Spinal cord (tissue), 10 donors: ENCODE measurements at places on chromosomes 4 and X. TPM values are rescaled to one million over a fixed set of nuclear protein-coding genes. Genes with fewer than 3 reads are reported as not detected.

ITIH6 gene
- polyA plus RNA-seq = 0.09 TPM

SORCS2 gene
- polyA plus RNA-seq = 23.5 TPM

OTC gene
- 0.21 TPM for polyA plus RNA-seq

FOXP3 gene
- polyA plus RNA-seq = 1.2 TPM

NLGN3 gene
- 148 TPM for polyA plus RNA-seq

CCDC110 gene
- polyA plus RNA-seq = 2.0 TPM

PAGE2B gene
- not detected for polyA plus RNA-seq

MAGEA2B gene
- polyA plus RNA-seq = not detected

HTRA3 gene
- 12.2 TPM for polyA plus RNA-seq

PDCL2 gene
- not detected for polyA plus RNA-seq

CT83 gene
- not detected for polyA plus RNA-seq

DNA sequence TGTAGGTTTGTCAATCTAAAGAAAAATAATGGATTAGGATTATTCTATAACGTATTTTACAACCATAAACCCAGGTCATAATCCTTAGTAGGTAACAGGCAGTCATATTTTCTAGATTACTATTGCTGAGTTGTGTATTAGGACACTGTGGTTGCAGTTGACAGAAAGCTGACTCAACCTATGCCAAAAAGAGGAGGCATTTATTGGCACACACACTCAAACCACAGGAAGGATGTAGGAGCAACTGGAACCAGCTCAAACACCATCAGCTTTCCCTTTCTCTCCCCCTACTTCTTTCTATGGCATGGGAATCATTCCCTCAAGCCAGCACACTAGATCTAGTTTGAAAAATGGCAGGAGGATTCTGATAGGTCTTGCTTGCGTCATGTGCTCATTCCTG, 136.4 kb upstream of the FAM9C start:
- DNase-seq = no peak

- no peak for DNase-seq
Measured at GRCh38 chrX:13899607-13900006, 82.7 kb upstream of the GPM6B start.

- no peak for DNase-seq
Measured at GRCh38 chr4:106594291-106594952, 225.8 kb upstream of the GIMD1 start.

GRCh38 chrX:54695816-54696487, 102.1 kb downstream of the ITIH6 start:
- DNase-seq = no peak

DNA sequence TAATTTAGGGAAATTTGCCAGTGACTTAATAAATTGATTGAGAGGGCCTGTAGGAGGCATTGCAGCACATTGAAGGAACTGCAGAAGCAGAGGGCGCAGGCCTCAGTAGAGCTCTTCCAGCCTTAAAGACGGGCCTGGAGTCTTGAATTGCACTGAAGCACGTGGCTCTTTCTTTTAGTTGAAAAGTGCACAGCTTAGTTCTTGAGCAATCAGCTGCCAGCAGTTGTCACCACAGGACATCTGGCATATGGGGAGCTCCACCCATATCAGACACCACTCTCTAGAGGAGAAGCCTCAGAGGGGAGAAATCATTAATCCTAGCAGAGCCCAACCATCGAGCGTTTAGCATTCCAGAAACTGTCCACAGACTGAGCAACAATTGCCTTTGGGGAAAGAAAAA, 16.0 kb upstream of the FGF16 start:
- no peak for DNase-seq

- no peak for DNase-seq
Measured at GRCh38 chr4:180618396-180618795, 1624.8 kb upstream of the TENM3 start.

DNA sequence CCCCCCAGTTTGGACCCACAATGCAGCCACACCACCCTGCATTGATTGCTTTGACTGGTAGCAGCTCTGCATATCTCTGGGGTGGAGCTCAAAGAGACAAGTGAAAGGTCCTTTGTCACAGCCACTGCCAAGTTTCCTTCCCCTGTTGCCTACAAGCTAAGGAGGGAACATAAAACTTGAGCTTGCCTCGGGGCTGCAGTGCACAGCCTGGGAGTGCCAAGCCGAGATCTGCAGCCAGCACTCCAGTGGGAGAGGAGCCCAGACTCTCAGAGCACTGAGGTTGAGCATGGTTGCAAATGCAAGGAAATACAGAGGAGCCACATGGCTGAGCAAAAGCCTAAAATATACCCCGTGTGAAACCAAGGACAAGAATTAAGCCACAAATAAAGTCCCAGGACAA, 142.2 kb downstream of the DKK2 start:
- DNase-seq = peak; percentile 2

GRCh38 chr4:102807345-102807744, 20.0 kb downstream of the UBE2D3 start:
- DNase-seq = no peak

GRCh38 chr4:41074215-41074614, 140.1 kb downstream of the APBB2 start:
- DNase-seq = no peak

GRCh38 chr4:76292730-76293129, 13.8 kb upstream of the STBD1 start:
- DNase-seq = no peak

- peak; percentile 52 for DNase-seq
Measured at GRCh38 chr4:22573198-22573597, 57.3 kb upstream of the ADGRA3 start.

GRCh38 chrX:47662144-47662657, 3.2 kb upstream of the UXT start:
- DNase-seq = no peak

DNA sequence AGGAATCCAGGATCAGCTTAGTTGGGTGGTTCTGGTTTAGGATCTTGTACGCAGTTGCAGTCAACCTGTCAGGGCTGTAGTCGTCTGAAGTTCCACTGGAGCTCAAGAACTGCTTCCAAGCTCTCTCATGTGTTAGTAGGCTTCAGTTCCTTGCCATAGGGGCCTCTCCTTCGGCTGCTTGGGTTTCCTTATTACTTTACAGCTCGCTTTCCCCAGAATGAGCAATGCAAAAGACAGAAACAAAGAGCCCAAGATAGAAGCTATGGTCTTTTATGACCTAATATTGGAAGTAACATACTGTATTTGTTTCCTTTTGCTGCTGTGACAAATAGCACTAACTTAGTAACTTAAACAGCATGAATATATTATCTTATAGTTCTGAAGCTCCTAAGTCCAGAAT, 51.7 kb downstream of the TIGD2 start:
- DNase-seq = no peak

DNA sequence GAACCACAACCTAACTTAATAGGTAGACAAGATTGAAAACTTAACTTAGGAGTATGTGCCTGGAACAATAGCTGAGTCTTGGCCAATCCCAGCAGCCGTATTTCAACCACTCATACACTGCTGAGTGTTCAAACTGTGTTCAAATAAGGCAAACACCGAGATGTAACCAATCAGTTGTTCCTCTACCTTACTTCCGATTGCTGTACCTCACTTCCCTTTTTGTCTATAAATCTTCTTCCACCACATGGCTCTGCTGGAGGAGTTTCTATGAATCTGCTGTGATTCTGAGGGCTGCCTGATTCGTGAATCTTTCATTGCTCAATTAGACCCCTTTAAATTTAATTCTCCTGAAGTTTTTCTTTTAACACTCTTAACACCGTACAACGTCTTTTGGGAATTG, 108.0 kb downstream of the ANAPC4 start:
- no peak for DNase-seq

DNA sequence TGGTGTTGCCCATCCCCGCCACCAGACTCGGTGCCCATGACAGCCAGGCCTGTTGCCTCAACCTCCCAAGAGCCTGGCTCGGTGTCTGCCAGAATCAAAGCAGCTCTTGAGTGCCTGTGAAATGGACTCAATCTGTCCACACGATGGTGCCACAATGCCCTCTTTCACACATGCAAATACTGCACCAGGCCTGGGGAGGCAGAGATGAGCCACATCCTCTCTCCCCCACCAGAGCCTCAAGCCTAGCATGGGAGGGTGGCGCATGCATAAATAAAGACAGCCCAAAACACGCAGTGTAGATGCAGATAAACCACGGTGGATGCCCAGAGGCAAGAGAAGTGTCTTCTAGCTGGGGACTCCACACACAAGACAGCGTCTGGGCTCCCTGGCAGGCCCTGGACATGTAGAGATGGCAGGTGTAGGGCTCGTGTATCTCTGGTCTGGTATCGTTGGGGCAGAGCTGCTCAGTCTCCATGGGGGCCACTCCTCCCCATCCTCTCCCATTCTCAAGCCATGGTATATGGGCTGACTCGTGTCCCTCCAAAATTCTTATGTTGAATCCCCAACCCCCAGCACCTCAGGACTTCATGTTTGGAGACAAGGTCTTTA, 65.6 kb downstream of the JAKMIP1 start:
- no peak for DNase-seq

- DNase-seq = no peak
Measured at GRCh38 chr4:137960371-137961050, 281.6 kb downstream of the SLC7A11 start.

DNA sequence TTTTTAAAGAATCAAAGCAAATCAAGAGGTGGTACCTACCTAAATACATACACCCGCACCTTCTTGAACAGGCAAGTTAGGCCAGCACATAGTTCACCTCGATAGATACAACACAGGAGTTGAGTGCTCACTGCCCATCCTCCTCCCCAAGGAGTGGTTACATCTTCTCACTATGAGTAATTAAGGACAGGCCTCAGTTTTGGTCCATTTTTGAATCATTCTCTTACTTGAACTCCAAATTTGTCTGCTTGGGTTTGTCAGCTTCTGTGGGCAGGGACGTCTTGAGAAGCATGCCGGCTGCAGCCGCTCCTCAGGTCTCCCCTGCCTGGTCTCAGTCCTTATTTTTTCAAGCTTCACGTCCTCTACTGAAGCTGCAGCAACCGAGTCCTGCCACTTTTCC, 190.6 kb upstream of the RBPJ start:
- no peak for DNase-seq

GRCh38 chr4:124432500-124432899, 280.0 kb downstream of the ANKRD50 start:
- DNase-seq = no peak

GRCh38 chr4:89836031-89836745, 773 bp downstream of the SNCA start:
- peak; percentile 7 for DNase-seq

DNA sequence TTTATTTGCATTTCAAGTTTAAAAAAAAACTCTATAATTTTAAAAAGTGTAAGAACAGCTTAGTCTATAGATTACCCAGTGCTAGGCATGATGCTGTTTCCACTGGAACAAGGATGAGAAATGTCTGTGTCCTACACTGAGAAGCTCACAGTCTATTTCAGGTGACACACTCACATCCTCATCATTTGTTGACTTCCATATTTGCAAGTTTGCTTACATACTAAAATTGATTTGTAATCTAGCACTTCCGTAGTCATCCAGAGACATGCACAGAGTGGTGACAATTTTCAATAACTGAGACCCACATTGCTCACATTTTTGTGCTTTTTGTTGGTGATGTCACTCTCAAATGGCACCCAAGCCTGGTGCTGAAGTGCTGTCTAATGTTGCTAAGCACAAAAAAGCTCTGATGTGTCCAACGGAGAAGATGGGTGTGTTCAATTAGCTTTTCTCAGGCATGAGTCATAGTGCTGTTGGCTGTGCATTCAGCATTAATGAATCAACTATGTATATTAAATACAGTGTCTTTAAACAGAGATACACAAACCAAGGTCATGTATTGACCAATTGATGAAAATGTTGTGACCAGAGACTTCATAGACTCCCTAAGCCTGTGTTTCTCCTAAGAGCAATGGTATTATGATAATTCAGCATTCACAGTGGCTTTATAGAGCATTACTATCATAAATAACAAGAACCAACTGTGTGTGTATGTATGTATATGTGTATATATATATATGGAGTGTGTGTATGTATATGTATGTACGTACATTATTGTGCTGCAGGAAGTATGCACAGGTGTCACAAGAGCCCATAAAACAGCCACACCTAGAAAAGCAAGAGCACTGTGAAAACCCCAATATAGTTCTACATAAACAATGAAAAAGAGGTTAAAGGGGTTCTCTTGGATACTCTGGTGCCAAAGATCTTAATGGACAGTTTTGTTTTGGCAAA, 31.2 kb upstream of the VCX3B start:
- no peak for DNase-seq

- no peak for DNase-seq
Measured at GRCh38 chrX:138875472-138875871, 164.0 kb upstream of the FGF13 start.

GRCh38 chr4:152091405-152091804, 330.6 kb upstream of the GATB start:
- DNase-seq = no peak

GRCh38 chr4:72442147-72442546, 126.9 kb downstream of the ADAMTS3 start:
- DNase-seq = no peak

DNA sequence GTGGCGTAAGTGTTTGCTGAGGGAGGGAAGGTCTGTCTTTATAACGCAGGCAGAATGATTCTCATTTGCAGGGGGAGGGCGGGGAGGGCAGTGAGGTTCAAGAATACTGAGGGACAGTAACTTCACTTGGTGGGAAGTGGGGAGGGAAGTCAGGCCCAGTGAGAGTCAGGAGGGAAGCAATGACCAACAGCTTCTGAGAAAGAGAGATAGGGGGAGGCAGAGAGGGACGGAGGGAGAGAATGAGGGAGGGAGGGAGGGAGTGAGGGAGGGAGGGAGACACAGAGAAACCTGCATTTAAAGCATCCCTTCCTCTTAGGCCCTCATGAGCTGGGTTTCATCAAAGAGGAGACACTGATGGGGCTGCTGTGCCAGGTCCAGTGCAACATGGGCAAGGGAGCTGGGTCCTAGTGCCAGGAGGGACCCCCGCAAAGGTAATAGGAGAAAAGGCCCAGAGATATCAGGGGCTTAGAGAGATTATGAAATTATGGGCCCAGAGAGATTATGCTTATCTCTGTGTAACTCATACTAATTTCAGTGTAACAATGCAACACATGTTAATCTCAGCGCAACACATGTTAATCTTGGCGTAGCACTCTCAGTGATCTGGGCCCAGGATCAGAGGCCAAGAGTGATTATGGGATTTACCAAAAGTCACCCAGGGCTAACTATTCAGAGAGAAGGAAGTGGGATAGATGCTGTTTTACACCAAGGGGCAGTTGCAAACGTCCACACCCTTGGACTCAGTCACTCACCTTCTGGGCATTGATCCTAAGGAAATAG, 112.1 kb downstream of the DRD5 start:
- DNase-seq = no peak

GRCh38 chr4:138392751-138393308, 150.7 kb upstream of the SLC7A11 start:
- no peak for DNase-seq

DNA sequence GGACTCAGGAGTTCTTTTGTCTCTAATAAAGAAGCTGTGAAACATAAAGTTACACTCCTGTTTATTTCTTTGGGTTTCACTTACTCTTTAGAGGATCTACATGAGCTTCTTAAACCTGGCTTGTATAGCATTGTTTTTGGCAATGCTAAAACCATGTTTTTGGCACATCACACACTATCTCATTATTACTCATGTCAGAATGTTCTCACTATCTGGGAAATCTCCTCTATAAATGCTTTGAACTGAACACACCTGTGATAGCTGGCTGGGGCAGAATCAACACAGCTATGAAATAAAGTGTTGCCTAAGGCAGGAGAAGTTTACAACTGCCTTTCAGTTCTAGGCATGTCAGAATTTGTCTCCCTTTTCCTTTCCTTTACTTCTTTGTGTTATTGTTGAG, 52.6 kb downstream of the SULT1B1 start:
- no peak for DNase-seq

GRCh38 chrX:53356186-53356585, 66.3 kb downstream of the SMC1A start:
- no peak for DNase-seq
